ENCODE measurements at places on chromosomes 7 and 10.

GRCh38 chr7:6153646-6154541 is 118.5 kb downstream of the CYTH3 start:
- no peak for DNase-seq

- DNase-seq: no peak
Observed at GRCh38 chr7:66640802-66641525, 12.3 kb downstream of the KCTD7 start.

GRCh38 chr10:75009426-75009825 is 102.0 kb upstream of the SAMD8 start:
- no peak for DNase-seq

- DNase-seq: no peak
Observed at GRCh38 chr7:66307591-66308215, 102.6 kb downstream of the TPST1 start.

GRCh38 chr7:22723181-22723601 is 3.8 kb upstream of the IL6 start:
- no peak for DNase-seq

GRCh38 chr10:58638388-58638787 is 125.7 kb downstream of the BICC1 start:
- DNase-seq: no peak

DNA sequence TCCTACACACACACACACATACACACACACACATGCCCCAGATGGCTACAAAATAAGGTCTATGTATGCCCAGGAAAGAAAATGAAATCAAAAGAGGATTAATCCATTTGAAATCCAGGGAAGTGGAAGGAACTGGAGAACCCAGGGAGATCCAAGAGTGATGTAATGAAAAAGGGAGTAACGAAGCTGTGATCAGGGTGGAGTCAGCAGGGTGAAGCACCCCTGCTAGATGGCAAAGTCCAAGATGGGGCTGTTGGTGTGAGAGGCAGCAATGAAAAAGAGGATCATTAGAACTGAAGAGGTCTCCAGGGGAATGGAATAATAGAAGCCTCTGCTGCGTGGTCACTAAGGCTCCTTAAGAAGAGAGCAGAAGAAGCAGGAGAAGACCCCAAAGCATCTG is 43.6 kb upstream of the IL6 start:
- no peak for DNase-seq

DNA sequence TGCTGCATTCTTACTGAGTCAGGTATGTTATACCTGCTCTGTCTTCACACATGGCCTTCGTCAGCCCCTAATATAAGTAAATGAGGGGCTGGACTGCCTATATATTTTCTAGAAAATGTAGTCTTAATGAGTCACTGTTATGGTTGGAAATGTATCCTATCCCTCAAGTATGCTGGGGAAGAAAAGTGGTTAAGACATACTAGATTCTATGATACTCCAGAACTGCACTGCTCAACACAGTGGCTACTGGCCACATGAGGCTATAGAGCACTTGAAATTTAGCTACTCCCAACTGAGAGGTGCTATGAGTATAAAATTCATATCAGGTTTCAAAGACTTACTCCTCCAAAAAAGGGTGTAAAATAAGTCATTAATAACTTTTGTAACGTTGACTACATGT is 104.3 kb upstream of the STEAP1B start:
- DNase-seq: no peak

DNA sequence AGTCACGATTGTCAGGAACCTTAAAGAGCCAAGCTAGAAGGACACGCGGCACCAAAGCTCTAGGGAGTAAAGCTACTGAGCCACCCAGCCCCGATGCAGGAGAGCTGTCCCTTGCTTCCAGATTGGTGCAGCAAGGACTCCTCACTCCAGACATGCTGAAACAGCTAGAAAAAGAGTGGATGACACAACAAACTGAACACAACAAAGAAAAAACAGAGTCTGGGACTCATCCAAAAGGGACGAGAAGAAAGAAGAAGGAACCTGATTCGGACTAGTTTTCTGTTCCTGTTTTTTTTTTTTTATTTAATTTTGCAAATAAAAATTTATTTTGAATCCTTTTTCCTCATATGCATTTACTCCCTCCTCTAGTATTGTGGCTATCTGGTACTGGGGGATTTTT is 11.4 kb upstream of the HKDC1 start:
- no peak for DNase-seq

GRCh38 chr7:28983396-28984190 is 25.5 kb upstream of the TRIL start:
- no peak for DNase-seq

- DNase-seq: no peak
Observed at GRCh38 chr7:146701166-146701565, 584.6 kb downstream of the CNTNAP2 start.

DNA sequence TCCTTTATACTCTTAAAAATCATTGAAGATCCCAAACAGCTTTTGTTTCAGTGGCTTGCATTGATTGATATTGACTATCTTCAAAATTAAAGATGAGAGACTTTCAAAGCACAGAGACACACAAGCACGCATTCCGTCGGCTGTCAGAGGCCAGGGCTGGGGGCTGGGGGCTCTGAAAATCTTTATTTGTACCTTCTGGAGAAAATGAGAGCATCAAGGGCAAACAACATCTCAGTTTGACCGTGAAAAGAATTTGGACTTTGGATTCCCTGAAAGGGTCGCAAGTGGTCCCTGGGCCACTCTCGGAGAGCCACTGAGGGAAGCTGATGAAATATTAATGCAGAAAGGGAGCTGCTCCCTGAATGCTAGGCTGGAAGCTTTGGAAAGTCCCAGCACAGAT is 96.4 kb downstream of the CHST15 start:
- DNase-seq: no peak

- no peak for DNase-seq
Observed at GRCh38 chr7:100577507-100577906, 3.8 kb upstream of the SAP25 start.

- no peak for DNase-seq
Observed at GRCh38 chr7:132239422-132239994, 336.8 kb downstream of the PLXNA4 start.

- no peak for DNase-seq
Observed at GRCh38 chr10:4263601-4263921, 478.6 kb upstream of the KLF6 start.

- DNase-seq: no peak
Observed at GRCh38 chr10:92690211-92690914, 608 bp downstream of the HHEX start.

DNA sequence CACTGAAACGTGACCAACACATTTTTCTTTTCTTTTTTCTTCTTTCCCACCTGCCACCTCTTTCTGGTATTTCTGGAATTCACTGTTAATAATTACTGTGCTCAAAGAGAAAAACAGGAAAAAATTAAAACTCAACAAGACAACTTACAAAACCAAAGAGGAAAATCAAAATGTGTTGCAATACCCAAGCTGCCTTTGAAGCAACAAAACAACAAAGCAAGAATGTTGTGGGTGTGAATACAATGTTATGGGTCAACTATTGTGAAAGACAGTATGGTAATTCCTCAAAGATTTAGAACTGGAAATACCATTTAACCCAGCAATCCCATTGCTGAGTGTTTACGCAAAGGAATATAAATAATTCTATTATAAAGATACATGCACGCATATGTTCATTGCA is 415.1 kb downstream of the GFRA1 start:
- DNase-seq: no peak

DNA sequence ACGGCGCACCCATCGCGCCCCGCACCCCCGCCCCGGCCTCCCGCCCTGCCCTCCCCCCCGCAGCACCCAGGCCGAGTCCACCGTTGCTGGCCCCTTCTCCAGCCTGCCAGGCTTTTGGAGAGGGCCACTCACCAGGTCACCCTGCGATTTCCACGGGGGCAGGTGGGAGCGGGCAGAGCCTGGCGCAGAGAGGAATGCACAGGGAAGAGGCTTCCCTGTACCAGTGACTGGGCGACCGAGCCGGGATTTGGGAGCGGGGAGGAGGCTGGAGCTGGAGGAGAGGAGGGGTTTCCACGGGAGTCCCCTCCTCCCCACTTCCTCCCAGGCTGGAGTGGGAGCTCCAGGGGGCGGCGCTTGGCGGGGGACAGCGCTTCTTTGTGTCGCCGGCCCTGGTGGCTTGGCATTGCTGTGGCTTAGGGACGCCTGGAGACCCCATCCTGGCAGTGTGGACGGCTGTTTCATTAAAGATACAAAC is 19.3 kb downstream of the TCAF1 start:
- DNase-seq: no peak

GRCh38 chr10:132828681-132829080 is 42.7 kb upstream of the NKX6-2 start:
- no peak for DNase-seq

- DNase-seq: no peak
Observed at GRCh38 chr7:27739301-27739908, 557 bp upstream of the TAX1BP1 start.

- DNase-seq: no peak
Observed at GRCh38 chr10:69481305-69481704, 30.0 kb downstream of the TSPAN15 start.

DNA sequence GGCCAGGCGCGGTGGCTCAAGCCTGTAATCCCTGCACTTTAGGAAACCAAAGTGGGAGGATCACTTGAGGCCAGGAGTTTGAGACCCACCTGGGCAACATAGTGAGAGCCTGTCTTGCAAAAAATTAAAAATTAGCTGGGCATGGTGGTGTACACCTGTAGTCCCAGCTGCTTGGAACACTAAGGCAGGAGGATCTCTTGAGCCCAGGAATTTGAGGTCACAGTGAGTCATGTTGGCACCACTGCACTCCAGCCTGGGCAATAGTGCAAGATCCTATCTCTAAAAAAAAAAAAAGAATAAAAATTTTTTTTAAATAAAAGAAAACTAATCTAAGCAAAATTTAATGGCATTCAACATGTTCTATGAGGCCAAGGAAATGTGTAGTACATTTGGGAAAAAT is 44.9 kb upstream of the UBN2 start:
- no peak for DNase-seq

DNA sequence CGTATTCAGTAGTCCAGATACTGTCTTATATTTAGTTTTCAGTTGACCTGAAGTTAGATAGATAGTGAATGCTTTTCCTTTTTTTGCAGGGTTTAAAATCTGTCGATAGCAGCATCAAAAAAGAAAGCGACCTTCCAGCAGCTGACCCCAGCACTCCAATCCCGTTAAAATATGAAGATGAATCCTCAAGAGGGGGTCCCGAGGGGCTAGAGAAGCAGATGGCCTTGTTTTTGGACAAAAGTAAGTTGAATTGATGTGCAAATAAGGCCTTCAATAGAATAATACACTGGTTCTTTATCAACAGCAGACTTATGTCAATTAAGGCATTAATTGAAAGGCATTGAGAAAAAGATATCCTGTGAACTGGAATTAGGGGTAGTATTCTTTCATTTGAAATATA is 18.7 kb downstream of the EDRF1 start:
- no peak for DNase-seq

DNA sequence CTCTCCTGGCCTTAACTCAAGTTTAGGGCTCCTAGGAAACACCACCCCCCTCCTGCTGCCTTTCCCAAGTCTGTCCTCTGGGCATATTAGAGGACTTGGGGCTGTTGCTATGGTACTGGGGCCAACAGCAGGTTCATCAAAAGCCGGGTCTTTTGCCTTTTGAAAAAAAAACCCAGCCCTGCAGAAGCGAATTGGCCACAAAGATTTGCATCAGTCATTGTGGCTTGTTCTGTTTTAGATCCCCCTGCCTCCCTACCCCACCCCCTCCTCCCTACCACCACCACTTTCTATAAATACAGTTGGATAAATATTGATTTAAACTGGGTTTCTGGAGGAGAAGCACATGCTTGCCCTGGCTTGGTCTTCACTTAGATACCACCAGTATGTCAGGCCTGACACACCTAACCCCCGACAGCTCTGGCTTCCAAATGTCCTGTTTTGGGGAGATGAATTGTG is 7.0 kb downstream of the MXI1 start:
- DNase-seq: no peak

DNA sequence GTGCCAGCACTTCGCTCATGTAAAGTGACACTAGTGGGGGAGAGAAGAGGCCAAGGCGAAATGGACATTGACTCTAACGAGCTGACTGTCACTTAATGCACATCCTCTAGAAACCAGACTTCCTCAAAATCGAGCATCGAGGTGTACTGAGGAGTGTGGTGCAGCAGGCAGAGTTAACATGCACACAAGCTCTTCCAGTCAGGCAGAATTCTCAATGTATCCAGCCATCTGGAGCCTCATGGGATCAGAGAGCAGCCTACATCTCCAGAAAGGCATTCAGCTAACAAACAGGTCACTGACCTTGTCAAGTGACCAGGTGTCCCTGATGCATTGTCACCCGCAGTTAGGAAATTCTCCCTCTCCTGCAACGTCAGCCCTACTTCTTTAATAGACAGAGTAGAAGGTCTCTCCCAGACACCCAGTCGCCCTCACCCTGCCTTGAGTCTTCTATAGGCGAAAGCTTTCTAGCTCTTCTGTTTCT is 259.8 kb upstream of the AOAH start:
- DNase-seq: no peak

Measured in stimulated activated naive CD4-positive, alpha-beta T cell (primary cell).